NAMALWA (cell line): ENCODE measurements at places on chromosomes 2 and 18.
A peak's percentile ranks its signal among the peaks of the same experiment; 100 is the strongest.

DNA sequence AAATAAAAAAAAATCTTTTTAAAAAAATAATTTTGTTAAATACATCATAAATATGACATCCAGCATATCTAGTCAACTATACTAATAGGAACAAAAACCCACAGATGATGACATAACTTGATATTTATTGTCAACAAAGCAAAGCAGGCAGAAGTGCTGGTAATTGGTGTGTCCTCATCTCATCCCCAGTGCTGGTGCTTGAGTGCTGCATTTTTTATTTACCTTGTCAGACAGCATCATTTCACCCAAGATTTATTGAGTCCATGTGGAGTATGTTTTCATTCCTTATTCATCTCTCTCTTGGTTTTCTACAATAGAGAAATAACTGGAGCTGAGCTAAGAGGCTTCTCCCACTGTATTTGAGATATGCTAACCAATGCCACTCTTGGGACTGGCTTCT is 191.6 kb upstream of the SLC14A2 start:
- DNase-seq: no peak

GRCh38 chr2:218885981-218886947 is 5.6 kb downstream of the WNT10A start:
- peak; percentile 81 for DNase-seq

GRCh38 chr18:9096685-9097084 is 5.8 kb upstream of the NDUFV2 start:
- no peak for DNase-seq

DNA sequence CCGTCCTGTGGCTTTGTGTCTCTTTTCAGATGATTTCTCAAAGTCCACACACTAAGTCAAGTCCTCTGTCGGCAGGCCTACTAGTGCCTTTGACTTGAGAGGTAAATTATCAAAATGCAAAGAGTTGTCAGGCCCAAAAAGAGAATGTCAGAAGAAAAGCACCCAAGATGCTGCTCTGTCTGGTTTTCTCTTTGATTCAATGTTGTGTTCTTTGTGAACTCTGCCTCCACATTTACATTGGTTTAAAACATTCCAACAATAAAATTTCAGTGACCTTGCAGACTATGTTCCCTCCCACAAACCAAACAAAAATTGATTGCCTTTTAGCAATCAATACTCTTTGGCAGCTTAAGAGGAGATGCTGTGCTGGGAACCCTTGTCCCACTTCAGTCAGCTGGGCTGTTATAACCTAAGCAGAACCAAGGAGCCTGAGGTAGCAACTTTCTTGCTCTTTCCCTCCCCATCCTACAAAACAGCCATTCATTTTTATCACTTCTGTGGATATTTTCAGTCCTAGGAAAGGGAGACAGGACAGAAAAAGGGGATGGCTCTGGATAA is 19.6 kb upstream of the SATB2 start:
- no peak for DNase-seq

DNA sequence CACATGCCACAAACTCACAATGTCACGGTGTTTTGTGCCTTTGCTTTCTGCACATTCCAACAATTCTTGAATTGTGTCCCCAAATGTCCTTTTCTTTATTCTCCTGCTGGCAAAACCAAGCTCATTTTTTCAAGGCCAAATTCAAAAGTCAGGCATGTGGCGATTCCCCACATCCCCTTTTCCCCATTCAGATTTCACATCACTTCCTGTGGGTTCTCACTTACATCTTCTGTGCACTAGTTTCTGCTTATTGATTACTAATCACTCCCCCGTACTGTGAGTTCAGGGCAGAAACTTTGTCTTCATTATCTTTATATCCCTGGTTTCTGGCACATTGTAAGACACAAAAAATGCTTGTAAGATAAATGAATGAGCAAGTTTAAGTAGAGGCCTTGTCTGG is 69.2 kb downstream of the AP1S3 start:
- no peak for DNase-seq

- DNase-seq: no peak
Measured at GRCh38 chr2:237205043-237205541, 119.4 kb downstream of the COPS8 start.

GRCh38 chr2:61179701-61180639 is 18.0 kb downstream of the C2orf74 start:
- DNase-seq: no peak

- DNase-seq: no peak
Measured at GRCh38 chr2:34387536-34387935, 788.4 kb upstream of the FAM98A start.

DNA sequence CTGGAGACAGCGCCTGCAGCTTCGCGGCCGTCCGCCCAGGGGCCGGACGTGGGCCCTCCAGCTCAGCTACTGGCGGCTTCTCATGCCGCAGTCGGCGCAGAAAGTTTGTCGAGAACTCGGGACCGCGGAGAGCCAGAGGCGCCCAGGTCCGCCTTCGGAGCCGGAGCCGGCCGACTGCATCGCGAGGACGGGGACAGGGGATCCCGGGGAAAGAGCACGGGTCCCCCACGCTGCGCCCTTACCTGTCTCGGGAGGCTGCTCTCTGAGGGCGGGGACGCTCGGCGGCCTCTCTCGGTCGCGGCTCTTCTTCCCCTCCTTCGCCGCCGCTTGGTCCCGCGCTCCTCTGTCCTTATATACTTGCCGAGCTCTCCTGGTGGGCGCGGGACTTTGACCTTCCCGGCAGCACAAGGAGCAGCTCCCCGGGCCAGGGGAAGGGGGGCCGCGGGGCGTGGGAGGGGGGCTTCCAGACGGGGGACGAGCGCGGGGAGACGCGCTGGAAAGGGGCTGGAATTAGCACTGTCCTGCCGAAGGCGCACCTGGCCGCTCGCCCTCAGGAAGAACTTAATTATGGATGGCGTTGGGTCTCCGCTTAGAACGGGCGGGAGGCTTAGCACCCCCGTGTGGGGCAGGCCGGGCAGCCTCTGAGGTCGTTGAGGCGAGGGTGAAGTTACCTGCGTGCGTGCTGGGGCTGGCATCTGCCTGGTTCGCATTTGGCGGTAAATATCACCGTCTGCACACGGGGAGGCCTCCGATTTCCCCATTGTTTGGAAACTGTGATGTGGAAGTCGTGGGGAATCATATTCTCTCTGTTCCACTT is at the start of gene POMC:
POMC (minus strand) TSS at position 325 of the 817 bp plus-strand sequence. CDS start 3,808 bp downstream, outside the sequence.
- DNase-seq: no peak

GRCh38 chr18:42326752-42327151 is 371.7 kb downstream of the PIK3C3 start:
- DNase-seq: no peak

DNA sequence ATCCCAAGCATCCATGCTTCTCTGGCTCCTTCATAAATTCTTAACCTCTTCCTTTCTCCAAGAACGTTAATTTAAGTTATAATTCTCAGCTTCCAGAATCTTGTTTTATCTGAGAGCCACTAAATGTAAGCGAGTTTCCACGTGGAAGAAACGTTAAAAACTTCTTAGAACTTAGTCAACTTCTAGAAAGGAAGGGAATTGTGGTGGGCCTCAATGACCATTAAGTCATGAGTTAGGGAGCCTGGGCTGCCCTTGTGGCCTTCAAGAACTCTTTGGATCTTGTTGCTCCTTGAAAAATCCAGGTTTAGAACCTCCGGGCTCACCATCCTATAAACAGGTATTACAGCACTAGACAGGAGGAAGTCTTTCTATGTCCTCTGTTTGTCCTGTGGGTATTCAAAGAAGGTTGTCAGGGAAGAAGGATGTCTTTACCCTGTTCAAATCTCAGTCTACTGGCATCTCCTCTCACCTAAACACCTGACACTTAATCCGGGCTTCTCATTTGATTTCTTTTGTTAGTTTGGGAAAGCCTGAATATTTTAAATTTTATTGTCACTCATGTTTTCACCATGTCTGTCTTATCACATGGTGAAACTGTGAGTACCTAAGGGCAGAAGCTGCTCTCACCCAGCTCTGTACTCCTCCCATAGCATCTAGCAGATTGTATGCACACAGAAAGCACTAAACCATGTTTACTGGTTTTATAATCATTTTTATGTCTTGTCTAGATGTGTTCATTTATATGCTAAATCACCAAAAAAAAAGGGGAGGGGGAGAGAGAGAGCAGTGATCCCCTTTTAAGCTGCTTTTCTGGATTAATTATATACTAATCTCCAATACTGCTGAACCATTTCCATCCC is 6.3 kb downstream of the RND3 start:
- DNase-seq: no peak

- peak; percentile 43 for DNase-seq
Measured at GRCh38 chr2:120436885-120437603, 91.1 kb downstream of the INHBB start.

GRCh38 chr2:68878753-68879152 is 7.6 kb upstream of the BMP10 start:
- DNase-seq: no peak

DNA sequence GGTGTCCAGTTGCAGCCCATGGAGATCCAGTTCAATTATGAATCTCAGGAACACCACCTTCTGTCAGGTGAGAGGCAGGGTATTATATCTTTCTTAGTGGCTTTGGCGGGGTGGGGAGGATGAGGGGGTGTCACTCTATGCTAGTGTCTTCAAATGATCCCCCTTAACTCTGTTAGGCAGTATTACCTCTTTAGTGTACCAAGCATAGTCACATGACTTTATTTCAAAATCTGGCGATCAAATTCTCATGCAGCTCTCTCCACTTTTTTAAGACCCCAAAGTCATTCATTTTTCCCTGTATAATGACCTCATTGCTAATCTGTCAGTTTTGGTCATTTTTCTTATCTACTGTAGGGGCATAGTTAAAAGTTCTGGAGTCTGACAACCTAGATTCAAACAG is 1.1 kb upstream of the ZSCAN30 start:
- peak; percentile 13 for DNase-seq

- DNase-seq: no peak
Measured at GRCh38 chr2:113203217-113203530, 29.4 kb downstream of the PSD4 start.

- no peak for DNase-seq
Measured at GRCh38 chr18:72899338-72899737, 31.6 kb upstream of the NETO1 start.

GRCh38 chr18:24138789-24139616 is at the start of gene CABYR:
Gene CABYR, plus strand, starts transcription at chr18:24139062. Its CDS starts 4,053 bp downstream, at chr18:24143115.
- no peak for DNase-seq

GRCh38 chr2:88269836-88270235 is 99.7 kb downstream of the THNSL2 start:
- DNase-seq: no peak

DNA sequence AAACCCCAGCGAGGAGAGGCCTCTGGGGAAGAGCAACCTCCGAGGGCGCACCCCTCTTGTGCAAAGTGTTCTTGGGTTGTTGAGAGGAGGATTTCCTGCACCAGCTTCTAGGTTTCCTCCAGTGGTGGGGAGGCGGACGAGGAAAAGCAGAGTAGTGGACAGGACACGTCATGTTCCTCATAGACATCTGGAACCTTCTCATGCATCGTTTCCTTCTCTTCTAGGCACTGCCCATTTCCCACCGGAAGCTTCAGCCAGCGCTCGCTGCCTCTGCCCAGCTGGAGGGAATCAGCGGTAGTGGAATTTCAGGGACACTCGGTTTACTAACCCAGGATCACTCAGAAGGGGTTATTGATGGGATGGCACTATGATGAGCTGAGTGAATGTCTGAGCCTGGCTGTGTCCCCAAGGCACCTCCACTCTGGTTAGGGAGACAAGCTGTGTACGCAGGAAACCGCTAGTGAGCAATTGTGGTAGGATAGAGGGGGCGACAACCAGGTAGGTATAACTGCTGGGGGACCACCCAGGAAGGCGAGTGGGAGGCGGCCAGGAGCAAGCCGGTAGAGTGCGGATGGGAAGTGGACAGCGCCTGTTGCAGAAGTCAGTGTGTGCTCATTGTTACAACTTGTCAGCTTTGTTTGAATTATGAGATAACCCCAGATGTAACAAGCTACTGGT is 960 bp upstream of the APOB start:
- no peak for DNase-seq

- no peak for DNase-seq
Measured at GRCh38 chr18:34158881-34159690, 65.6 kb downstream of the NOL4 start.

DNA sequence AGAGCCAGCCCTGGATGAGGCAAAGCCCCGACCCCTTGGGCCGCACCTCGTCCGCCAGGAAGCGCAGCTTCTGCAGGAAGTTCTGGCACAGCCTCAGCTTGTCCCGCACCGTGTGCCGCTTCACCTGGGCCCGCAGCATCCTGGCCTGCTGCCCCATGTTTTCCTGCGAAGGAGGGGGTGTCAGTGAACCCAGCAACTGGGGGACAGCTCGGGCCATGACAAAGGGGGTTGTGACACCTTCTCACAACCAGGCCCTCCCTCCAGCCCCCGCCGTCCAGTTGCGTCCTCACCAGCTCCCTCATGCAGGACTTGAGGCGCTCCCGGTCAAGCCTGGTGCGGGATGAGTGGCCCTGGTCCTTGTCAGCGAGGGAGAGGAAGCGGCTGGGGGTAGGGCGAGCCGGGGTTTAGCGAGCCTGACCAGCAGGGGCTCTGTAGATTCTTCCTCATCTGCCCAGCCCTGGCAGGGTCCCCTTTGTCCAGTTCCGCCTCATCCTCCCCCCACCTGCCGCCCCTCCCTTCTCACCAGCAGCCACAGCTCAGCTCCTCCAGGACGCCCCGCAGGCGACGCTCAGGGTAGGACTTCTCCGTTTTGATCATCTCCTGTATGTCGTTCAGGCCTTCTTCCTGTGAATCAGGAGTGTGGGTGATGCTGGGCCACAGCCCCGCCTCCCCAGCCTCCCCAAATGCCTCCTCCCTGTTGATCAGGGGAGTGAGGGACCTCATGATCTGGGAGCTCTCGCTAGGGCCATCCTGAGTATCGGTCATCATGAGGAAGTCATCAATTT is 606 bp downstream of the OTOF start:
- no peak for DNase-seq

DNA sequence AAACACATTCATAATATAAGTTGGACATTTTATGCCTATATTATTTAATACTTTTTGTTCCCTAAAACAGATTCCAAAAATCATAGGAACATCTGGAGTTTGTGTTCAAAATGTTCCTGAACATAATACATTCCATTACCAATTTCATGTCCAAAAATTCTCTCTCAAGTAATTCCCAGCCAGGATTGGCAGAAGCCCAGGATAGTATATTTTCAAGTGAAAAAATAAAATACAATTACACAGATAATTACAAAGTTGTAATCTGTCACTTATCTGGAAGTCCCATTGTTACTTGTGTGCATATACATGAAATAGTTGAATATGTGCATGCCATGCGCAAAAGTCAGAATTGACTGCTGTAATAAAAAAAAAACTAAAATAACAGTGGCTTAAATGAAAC is 5.2 kb upstream of the SCN7A start:
- DNase-seq: no peak

GRCh38 chr2:201966691-201967438 is 66.8 kb upstream of the FZD7 start:
- no peak for DNase-seq

- peak; percentile 24 for DNase-seq
Measured at GRCh38 chr2:144159240-144159639, 360.7 kb downstream of the ZEB2 start.

- DNase-seq: no peak
Measured at GRCh38 chr2:55896633-55897032, 26.9 kb downstream of the EFEMP1 start.

GRCh38 chr2:196464311-196464710 is 175.2 kb upstream of the CCDC150 start:
- no peak for DNase-seq

- no peak for DNase-seq
Measured at GRCh38 chr2:15758848-15759247, 167.2 kb downstream of the DDX1 start.
